ENCODE measurements at places on chromosomes 2 and 18. TPM values are rescaled to one million over a fixed set of nuclear protein-coding genes. Genes with fewer than 3 reads are reported as not detected.

Gene SLC4A3
- 5.0 TPM for total RNA-seq

Gene CD226
- 0.31 TPM for total RNA-seq

Gene B4GALT6
- total RNA-seq = not detected

Gene CTLA4
- total RNA-seq = not detected

Gene SERPINB7
- total RNA-seq = not detected

Gene IGFBP5
- total RNA-seq = not detected
